GDM1 (cell line): ENCODE measurements at places on chromosomes 6 and 20.

DNA sequence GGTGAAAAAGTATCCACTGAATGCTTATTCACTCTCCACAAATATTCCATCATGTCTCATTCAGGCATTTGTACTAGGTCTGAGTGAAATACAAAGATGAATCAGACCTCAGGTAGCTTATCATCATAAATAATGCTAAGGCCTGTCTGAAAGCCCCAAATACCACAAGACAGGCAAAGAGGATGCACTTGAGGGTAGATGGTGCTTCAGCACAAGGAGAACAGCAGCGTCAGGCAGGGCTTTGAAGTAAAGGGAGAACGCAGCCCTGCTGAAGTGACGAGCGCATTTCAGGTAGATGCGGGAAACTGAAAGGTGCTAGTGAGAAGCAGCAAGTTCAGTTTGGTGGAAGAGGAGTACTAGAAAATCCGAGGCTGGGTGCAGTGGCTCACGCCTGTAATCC, 38.7 kb downstream of the MAP3K5 start:
- DNase-seq, result no peak

DNA sequence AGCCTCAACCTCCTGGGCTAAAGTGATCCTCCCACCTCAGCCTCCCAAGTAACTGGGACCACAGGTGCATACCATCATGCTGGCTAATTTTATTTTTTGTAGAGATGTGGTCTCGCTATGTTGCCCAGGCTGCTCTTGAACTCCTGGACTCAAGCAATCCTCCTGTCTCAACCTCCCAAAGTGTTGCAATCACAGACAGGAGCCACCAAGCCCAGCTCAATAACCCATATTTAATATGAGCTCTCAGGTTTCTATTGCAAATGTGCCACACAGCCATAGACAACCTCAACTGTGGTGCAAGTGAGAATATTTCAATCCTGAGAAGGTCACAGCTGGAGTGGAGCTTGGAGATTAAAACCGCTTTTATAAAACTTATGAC, 14.4 kb downstream of the JPH2 start:
- no peak for DNase-seq

DNA sequence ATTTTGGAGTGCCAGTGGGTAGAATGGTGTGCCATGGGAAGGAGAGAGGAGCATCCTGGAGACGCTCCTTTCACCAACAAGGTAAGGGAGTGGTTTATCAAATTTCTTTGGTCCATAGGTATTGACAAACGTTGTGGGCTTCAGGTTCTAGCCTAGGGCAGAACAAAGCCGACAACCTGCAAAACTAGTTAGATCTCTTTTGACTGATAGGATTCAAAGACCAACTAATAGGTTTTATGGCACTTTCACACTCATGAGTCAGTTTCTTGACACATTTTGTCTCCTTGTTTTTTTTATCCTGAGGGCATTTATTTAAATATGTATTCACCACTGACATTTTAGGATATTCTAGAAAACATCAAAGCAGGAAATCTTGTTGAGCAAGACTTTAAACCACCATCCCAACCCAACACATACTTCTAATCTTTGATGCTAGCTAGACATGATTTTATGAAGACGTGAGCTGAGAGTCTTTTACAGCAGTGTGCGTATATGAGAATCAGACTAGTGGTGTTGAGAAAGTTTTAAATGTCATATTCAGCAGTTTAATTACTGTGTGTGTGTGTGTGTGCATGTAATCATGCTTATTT, 370.4 kb upstream of the HSF2 start:
- DNase-seq, result no peak

DNA sequence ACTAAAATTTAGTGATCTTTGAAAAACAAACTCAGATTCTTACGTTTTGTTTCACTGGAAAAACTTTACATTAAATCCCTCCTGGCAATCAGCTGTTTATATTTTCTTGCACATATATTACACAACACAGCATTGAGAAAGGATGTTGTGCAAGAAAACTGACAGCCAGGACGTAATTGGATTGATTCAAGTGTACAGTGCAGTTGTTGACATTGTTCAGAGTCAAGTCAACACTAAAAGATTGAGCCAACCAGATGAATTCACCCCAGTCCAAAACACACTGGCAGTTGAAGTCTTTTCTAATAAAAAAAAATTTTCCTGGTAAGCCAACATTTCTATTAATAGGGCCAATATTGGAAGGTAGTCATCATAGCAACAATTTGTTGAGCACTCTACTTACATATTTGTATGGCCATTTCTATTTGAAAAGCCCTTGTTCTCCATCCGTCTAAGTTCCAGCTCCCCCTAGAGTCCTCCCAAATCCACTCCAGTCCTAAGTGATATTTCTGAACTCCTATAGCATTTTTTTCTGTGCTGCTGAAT, 20.9 kb upstream of the VNN1 start:
- DNase-seq, result peak; percentile 27

GRCh38 chr6:17666646-17667045, 40.1 kb downstream of the NUP153 start:
- no peak for DNase-seq

- no peak for DNase-seq
These were observed 16.9 kb upstream of the RBBP8NL start for GRCh38 chr20:62444286-62444685.

DNA sequence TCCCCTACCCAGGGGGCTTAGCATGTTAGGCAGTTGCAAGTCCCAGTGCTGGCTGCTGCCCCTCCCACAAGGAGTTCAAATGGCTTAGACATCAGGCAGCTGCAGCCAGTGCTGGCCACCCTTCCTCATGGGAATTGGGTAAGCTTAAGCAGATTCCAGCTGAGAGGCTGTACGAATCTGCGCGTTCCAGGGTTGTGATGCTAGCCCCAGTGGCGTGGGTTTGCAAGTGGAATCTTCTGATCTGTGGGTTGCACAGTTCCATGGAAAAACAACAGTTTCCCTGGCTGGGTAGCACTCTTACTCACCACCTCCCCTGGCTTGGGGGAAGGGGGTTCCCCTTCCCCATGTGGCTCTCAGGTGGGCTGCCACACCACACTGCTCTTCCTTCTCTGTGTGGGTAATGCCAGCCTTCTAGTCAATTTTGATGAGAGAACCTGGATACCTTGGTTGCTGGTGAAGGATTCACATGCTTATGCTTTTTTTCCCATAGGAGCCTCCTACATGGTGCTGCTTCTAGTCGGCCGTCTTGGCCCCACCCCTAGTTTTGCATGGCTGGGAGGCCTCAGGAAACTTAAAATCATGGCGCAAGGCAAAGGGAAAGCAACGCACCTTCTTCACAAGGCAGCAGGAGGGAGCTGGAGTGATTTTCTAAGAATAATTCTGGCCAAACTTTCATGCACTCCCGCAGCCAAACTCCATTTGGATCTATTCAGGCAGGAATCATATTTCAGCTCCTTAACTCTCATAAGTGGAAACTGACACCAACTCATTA, 13.0 kb downstream of the DYNLT2 start:
- DNase-seq, result no peak

DNA sequence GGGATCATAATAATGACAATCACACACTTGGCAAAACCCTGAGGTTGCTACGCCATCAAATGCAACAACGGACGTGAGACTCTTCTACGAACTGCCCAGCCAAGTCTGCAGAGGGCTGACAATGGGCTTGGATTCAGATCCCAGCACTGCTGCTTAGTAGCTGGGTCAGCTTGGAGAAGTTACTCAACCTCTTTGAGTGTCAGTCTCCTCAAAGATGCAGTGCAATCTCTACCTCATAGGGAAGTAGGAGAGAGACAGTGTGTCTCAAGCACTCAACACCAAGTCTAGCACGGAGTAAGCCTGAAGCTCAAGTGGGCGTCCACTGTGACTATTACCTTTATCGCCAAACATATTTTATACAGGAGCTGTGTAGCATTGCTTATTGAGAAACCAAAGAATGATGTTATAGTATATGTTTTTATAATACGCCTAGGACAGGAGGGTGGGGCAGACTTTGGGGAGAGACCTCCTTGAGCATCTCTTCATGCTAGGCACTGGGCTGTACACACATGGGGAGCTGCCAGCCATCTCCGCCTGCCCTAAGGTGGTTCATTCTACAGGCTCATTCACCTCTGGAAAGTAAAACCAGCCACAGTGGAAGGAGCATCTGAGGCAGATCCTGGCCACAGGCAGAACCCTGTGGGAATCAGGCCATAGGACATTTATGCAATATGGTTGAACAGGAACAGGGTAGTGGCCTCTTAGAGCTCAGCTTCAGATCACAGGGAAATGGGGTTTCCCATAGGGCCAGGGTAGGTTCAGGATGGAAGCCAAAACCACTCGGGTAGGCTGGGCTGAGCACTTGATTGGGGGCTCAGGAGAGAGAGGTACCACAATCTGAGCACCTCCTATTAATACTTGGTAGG, 160.2 kb downstream of the MRPL14 start:
- DNase-seq, result no peak

DNA sequence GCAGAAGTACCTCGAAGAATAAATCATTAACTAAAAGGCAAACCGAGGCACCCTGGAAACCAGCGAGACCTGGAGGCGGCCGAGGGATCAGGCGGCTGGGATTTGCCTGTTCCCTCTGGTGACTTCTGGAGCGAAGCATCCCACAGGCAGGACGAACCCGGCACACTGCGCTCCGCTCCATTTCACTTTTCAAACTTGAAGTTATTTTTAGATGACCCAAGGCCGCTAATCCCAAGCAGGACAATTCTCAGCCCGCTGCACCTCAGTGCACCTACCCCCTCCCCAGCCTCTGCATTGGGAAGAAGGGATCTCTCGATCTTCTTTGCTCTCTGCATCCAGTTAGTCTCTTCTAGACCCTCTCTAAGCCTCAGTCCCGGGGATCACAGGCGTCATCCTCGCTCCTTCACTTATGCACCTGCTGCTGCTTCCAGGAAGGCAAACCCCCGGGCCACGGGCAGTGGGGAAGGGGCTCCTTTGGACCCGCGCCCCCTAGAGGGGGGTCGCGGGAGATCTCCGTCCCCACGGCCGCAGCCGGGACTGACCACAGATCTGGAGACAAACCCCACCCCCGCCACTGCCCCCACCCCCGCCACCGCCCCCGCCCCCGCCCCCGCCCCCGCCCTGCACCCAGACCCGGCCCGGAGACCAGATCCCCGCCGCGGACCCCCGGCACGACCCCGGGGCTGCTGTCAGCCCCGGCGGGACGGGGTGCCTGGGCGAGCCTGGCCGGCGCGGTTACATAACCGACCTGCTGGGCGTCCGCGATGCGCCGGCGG, 636 bp downstream of the RCAN2 start:
- DNase-seq, result no peak

DNA sequence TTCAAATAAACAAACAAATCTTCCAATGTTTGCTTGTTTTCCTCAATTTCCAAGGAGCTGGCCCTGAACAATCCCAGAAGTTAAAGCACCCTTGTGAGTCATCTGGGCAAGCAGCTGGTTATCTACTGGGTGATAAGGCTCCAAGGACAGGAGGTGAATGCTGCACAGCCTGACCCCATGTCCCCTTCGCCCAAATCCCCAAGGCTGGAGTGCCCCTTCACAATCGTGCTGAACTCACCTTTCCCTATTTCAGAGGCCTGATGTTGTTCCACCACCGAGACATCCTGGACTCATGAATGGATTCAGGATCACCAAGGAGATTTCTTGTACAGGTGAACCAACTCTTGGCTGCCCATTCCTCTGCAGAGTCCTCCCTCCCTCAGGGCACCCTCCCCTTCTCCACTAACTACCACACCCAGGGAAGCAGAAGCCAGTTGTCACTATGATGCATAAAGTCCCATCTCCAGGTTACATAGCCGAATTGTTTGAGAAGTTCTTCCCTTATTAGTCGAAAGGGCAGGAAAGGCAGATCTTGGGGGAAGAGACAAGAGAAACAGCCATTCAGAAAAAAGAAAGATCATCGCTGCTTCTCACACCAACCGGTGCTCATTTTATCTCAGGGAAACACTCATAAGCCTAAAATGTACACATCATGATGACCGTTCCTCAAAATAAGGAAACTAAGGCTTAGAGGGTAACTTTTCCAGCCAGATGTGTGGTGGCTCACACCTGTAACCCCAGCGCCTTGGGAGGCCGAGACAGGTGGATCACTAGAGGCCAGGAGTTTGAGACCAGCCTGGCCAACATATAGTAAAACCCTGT, 138.8 kb upstream of the RREB1 start:
- DNase-seq, result no peak

- DNase-seq, result no peak
These were observed 349.8 kb downstream of the CDC5L start for GRCh38 chr6:44737341-44737740.

GRCh38 chr6:36851149-36851614, 11.9 kb upstream of the CPNE5 start:
- peak; percentile 39 for DNase-seq

GRCh38 chr20:16445482-16445881, 127.8 kb downstream of the KIF16B start:
- no peak for DNase-seq

- no peak for DNase-seq
These were observed 555 bp upstream of the ZBTB46 start for GRCh38 chr20:63831646-63831992.

DNA sequence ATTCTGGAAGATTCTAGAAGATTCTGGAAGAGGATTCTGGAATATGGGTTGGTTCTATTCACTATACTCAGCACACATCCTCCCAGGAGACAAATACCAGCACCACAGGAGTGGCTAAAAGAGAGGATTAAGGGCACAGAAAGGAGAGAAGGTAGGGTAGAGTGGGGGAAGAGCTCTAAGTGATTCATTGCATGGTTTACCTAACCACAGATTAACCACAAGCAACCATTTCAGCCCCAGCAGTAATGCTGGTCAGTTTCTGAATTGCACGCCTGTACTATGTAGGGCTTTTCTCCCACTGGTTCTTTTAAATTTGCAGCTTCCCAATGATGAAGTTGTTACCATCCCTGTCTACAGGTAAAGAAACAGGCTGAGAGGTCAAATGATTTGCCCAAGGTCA, 192.7 kb upstream of the PMEPA1 start:
- no peak for DNase-seq

- no peak for DNase-seq
These were observed 6.0 kb downstream of the PARD6B start for GRCh38 chr20:50737352-50737751.

GRCh38 chr6:21332077-21332476, 261.5 kb upstream of the SOX4 start:
- no peak for DNase-seq

DNA sequence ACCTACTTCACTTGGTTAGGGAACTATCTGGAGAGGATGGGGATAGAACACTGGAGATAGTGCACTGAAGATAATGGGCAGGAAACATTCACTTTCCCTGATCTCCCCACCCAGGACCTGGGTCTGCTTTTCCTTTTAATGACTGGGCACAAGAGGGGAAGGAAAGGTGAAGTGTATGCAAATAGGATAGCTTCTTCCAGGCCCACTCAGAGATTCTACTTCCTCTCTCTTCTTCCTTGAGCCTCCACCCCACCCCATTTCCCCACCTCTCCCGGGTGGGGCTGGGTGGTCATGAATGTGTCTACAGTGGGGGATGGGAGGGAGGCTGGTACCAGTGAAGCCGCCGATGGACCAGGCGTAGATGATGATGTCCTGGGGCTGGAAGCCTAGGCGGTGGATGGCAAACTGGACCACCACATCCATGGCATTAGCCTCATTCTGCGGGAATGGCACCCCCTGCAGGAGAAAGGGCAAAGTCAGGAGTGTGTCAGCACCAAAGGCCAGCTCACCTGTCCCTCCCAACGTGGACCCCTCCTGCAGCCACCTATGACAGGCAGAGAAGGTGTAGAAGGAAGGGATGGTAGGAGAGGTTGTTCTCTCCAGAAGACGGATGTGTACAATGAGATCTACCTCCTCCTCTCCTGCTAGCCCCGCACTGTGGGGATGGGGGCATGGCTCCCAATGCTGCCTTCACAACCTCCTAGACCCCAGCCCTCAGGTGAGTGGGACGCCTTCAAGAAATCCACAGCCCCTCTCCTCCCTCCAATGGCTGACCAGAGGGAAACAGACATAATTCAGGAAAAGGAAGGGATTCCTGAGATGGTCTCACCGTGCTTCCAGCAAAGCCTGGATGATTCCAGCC, 8.6 kb upstream of the LY6G5C start:
- no peak for DNase-seq
